Renal cortical epithelial cell (primary cell): ENCODE measurements at places on chromosomes 4 and X.

DNA sequence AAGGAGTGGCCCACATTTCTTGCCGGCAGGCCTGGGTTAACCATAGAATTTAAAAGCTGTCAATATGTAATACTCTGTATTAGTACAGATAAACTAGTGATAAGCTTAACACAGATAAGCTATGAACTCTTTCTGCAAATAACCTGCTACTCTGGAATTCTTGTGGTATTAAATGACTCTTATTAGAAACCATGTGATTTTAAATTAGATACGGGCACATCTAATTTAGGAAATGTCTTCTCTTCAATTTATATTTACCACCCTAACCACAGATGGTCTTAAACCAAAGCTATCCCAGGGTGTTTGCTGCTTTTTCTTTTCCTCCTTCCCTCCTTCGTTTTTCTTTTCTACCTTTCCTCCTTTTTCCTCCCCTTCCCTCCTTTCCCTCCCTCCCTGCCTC is 4.9 kb downstream of the GNRHR start:
- no peak for DNase-seq

GRCh38 chrX:102560423-102561068 is 38.8 kb upstream of the ARMCX5 start:
- no peak for DNase-seq

DNA sequence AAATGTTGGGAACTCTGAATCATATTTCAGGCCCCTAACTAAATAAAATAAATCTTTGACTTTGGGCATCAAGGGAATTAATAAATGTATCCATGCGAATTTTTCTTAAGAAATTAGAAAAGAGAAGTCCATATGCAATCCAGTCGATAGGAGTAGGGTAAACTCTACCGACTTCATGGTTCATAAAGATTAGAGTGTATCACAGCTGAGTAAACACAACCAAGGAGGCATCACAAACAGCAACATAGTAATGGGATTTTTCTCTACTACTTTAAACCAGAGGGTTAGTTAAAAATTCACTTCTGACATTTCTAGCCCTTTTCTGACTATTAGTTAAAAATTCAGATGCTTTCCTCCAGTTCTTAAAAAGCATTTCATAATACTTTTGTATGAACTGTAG is 19.9 kb downstream of the SEPTIN11 start:
- peak; percentile 78 for DNase-seq

DNA sequence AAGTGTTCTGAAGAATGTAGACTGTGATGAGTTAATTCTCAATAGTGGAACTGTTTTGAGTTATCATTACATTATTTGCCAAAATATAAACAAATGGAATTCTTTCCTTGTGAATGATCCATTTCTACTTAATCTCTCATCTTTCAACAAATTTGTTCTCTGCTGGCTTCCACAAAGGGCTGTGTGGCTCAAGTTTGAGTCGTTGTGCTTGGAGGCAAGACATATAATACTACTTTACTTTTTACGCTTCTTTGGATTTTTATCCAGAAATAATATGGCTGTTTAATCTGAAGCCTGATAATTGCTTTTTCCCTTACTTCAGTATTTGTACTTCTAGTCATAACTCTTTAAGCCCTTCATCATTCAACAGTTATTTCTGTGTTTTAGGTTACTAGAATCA is 169.5 kb downstream of the ARHGAP10 start:
- DNase-seq, result no peak

GRCh38 chr4:102390438-102390837 is 45.2 kb upstream of the SLC39A8 start:
- peak; percentile 94 for DNase-seq

DNA sequence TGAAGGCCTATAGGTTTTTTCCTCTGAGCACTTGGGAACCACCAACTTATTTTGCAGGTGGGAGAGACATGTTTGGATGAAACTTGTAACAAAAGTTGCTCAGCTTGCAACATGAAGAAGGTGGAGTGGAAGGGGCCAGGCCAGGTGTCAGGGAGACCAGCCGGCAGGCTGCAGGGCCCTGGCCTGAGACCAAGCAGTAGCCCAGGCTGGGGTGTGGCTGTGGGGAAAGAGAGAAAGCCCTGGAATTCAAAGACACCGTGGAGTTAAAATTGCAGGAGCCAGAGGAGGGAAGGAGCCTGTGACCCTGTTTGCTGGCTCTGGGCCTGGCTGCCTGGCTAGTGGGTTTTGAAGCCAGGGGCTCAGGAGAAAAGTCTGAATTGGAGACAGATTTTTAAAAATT is 43.4 kb downstream of the EFNB1 start:
- DNase-seq, result no peak

GRCh38 chr4:10416441-10416840 is 40.8 kb downstream of the ZNF518B start:
- DNase-seq, result no peak

GRCh38 chr4:98645527-98645926 is 12.9 kb downstream of the TSPAN5 start:
- DNase-seq, result no peak

GRCh38 chr4:154335588-154335987 is 156.0 kb downstream of the DCHS2 start:
- no peak for DNase-seq

DNA sequence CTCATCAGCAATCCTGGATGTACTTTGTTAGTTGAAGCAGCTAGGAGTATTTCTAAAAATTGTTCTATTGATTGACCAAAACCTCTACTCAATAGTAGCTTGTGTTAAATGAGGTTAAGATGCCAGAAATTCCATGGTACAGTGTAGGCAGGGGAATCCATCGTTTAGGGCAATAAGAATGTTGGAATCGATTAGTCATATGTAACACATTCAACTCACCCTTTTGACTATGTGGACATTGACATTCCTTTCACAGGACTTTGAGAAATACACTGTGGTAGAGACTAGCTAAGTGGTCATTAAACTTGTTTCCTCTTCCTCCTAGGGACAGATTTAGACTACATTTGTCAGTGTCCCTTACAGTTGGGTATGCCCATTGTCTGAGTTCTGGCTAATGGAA is 40.2 kb downstream of the KDM5C start:
- DNase-seq, result peak; percentile 82

DNA sequence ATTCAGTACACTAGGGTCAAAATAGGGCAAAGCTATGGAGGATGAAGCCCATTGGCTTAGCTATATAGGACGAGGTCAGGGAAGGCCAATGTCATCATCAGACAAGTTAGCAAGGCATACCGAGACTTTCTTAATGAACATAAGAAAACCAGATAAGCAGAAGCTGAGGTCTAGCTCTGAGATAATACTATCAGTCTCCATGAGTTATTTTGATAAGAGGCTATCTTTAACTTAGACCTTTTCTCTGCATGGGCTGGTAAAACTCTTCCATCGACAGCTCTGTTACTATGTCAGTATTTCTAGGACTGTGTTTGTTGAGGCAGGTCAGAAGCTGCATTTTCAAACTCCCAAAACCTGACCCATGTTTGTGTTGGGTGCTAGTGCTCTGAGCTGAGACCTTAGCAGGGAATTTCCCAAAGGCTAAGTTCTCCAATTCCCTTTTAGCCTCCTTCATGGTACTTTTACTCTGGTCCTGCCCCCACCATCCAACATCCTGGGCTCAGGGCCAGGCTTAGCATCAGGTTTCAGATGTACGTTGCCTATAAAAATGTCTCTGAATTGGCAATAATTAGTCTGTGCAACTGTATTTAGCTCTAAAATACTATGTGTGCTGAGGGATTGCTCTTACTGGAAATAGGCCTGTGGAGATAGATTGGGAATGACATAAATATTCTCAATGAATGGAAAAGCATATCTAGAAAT is 29.3 kb upstream of the LRAT start:
- no peak for DNase-seq

DNA sequence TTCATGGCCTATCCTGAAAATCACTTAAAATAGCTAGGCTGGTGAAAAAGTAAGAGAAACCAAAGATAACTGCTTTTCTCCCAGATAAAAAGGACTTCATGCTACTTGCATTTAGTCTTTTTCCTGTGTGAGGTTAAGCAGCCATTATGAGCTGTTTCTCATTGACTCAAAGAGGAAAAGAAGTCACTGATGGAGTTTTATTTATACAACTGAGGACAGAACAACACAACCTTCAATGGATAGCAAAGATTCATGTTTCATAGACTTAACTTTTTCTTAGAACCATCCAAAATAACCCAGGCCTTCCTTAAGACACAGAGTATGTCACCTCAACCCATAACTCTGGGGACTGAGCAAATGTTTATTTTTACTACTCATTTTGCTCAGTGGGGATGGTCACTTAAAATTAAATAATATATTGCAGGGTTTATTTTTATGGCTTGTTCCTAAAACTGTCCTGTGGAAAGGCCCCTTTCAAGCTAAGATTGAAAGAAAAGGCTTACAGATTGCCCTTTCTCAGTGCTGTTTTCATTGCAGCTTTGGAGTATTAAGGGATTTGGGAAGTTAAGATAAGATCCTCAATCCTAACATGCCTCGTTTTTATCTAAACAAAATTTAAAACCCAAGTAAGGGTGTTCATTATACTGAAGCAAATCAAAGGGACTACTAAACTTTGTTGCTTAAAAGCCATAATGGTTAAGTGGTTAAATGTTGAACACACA is 252.6 kb upstream of the MAD2L1 start:
- no peak for DNase-seq

GRCh38 chr4:151316645-151317044 is 8.8 kb downstream of the SH3D19 start:
- DNase-seq, result no peak

DNA sequence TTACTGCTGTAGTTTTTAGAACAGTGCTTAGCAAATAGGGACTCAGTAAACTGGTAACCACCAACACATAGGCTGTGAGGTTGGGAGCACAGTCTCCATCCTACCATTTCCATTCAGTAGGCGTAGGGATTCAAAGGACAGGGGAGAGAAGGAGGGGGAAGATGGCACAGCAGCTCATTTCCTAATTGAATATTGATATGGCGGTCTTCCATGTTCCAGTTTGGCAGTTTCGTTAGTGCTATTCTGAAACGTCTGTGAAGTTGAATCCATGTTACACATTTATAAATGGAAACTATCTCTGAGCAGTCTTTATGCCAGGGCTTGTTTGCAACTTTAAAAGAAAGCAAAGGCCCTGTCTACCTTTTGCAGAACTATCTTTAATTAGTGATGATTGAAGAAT is 105.5 kb downstream of the PARM1 start:
- DNase-seq, result no peak

- DNase-seq, result no peak
Measured at GRCh38 chr4:116531870-116532269, 553.5 kb downstream of the TRAM1L1 start.

DNA sequence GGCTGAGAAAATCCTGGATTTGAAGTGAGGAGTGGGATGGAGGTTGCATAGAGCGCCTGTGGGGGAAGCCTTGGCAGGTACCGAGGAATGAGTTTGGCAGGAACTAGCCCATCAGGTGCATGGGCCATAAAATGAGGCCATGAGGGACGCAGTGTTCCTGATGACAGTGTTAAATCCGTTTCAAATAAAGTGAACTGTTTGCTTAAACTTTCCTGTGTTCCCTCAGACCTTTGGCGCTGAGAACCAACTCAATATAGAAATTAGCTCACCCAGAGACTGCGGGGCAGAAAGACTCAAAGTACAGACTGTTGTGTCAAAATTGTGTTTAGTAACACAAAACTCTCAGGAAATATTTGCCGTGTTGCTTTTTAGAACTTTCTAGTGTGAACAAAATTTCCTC is 250.0 kb upstream of the NR3C2 start:
- no peak for DNase-seq

DNA sequence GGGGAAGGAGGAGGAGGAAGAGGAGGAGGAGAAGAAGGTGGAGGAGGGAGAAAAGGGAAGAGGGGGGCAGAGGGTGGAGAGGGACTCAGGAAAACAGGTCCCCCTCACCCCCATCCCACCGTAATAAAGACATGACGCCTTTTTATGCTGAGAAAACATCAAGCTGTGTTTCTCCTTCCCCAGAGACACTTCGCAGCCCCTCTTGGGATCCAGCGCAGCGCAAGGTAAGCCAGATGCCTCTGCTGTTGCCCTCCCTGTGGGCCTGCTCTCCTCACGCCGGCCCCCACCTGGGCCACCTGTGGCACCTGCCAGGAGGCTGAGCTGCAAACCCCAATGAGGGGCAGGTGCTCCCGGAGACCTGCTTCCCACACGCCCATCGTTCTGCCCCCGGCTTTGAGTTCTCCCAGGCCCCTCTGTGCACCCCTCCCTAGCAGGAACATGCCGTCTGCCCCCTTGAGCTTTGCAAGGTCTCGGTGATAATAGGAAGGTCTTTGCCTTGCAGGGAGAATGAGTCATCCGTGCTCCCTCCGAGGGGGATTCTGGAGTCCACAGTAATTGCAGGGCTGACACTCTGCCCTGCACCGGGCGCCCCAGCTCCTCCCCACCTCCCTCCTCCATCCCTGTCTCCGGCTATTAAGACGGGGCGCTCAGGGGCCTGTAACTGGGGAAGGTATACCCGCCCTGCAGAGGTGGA is 45.3 kb upstream of the SHOX start:
- DNase-seq, result no peak

GRCh38 chrX:71245159-71245558 is 8.8 kb downstream of the ZMYM3 start:
- DNase-seq, result no peak

DNA sequence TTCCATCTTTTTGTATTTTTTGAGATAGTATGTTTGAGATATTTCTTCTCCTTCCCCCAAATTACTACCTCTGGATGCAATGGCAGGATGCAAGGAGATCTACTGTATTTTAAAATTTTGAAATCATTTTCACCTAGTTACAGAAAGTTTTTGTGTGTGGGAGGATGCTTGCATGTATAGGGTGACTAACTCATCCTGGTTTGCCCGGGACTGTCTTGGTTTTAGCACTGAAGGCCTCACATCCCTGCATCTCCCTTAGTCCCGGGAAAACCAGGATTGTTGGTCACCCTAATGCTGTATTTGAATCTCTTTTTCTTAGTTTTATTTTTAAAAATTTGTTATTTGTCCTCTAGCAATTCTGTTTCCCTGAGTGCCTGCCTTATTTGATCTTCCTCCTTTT is 12.1 kb downstream of the SUPT20HL2 start:
- DNase-seq, result no peak

DNA sequence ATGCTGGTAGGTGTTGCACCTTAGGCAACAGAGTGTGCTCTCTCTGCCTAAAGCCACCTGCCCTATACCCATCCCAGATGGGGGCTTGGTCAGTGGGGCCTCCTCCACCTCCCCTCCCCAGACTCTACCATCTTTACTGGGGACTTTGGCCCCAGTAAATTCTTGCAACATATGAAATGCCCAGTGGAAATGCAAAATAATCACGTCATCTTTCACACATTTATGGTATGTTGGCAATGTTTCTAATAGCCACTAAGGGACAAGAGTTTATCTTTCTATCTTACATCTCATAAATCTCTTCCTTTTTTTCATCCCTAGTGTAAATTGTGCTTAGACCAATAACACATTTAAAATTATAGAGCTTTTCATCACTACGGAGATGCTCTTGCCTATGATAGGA is 103.0 kb upstream of the MAML3 start:
- DNase-seq, result no peak

GRCh38 chr4:147340111-147340510 is 140.8 kb upstream of the EDNRA start:
- peak; percentile 69 for DNase-seq

GRCh38 chr4:162732876-162733275 is 433.8 kb downstream of the NAF1 start:
- no peak for DNase-seq

DNA sequence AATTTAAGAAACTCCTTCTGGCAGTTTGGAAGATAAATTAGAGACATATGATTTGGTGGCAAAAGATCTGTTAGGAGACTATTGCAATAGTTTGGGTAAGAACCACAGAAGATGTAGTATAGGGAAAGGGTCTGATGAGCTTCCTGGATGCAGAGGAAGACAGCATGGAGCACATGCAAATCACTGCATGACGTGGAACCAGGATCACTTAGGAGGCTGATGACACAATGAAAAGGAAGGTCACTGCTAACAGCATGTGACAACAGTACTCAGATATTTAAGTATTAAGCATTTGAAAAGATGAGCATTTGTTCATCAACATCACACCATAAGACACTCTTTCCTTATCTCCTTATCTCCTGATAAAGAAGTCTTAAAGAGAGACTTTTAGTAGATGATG is 167.8 kb upstream of the LDB2 start:
- no peak for DNase-seq
